ENCODE measurements at places on chromosomes 4 and X.

GRCh38 chr4:113474017-113474416 is 287.5 kb downstream of the CAMK2D start:
- DNase-seq: no peak

- DNase-seq: no peak
Observed at GRCh38 chr4:39729557-39729956, 31.6 kb downstream of the UBE2K start.

DNA sequence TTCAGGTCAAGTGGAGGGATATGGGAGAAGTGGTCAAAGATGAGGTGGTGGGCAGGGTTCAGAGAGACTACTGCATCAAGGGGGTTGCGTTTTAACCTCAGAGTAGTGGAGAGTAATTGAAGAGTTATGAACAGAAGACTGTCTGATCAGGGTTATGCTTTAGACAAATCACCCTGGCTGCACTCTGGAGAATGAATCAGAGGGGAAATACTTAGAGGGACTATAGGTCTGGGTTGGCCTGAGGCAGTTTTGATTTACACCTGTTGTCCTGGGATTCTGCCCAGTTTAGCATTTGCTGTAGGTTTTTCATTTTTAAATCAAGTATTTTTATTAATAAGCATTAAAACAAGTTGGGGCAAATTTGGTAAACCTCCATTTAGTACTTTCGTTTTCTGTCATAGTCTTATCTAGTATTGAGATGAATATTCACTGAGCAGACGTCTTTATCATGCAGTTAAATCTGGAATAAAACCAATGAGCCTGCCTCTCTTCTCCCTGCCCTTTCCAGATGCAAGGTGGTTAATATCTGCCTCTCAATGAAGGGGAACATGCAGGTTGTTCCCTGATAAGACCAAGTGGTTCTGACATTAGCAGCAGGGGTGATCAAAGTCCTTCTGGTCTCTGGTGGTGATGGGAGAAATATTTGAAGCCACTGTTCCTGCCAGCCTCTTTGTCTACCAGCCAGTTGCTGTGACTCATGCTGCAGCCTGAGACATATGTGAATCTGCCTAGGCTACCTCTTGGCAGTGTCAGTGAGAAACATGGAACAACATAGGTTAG is 116.0 kb upstream of the RPS6KA3 start:
- DNase-seq: peak; percentile 16

DNA sequence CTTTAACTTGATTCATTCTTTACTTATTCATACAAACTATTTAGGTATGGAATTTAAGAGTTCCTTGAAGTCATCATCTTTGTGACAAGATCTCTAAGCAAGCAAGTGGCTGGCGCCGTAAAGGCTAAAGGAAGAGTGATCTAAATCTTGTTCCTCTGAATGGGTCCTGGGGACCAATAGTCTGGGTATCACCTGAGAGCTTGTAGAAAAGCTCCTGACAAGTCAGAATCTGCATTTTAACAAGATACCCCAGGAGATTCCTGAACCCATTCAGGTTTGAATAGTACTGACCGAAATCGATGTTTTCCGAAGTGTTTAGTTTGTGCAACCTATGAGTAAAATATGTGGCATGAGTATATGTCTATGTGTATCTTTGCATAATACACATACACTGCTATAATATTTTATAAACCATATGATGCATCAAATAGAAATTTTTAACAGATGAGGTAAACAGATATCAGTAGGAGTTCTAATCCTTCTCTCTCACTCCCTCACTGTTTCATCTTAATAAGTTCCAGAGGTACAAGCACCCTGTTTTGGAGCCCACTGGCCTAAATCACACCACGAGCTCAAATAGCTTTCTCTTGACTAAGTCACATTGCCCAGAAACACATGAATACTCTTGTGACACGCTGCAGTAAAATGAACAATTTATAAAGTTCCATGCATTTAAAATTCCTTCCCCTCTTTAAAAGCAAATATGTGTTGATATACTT is 170.0 kb downstream of the RELL1 start:
- no peak for DNase-seq

DNA sequence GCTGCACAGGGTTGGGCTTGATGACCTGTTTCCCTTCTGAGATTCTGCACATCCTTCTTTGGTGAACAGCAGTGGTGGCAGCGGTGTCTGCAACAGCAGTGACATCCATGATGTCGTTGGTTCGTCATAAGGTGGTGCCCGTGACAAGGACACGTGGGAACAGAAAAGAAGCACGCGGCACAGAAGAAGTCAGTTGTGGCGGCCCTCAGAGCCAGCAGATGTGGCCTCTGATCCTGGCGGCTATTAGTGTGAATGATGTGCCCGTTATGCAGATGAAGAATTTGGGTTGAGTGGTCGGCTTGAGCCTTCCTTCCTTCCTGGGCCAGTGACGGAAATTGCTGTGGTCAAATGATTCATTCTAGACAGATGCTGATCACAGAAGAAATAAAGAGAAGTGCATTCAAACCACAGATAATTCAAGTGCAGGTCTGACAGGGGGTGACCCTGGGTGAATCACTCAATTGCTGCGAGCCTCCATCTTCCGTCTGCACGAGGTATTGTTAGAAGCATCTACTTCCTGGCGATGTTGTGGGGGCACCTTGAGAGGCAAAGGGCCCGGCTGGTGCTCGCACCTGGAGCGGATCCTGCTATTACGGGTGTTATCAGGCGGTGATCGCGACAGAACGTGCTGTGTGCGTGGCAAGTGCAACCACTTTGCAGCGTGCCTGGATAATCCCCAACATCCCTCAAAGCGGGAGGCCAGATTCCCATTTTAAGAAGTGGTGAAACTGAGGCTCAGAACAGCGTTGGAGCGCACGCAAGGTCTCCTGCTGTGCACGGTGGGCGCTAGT is 215.2 kb upstream of the PSAPL1 start:
- DNase-seq: no peak

- DNase-seq: no peak
Observed at GRCh38 chr4:186598686-186599085, 43.3 kb upstream of the MTNR1A start.

- DNase-seq: no peak
Observed at GRCh38 chr4:185257086-185257485, 47.7 kb downstream of the SNX25 start.

- no peak for DNase-seq
Observed at GRCh38 chr4:96983830-96984229, 1143.9 kb downstream of the PDHA2 start.

DNA sequence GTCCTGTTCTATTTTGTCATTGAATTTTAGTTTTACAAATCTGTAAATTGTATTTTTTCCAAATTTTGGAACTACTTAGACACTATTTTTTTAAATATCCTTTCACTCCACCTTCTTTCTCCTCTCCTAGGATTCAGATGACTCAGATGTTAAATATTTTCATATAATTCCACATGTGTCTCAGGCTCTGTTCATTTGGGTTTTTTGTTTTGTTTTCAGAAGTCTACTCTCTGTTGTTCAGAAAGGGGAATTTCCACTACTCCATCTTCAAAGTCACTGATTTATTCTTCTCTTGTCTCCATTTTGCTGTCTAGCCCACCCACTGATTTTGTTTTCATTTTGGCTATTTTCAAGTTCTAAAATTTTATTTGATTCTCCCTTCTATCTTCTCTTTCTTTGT is 264.0 kb upstream of the SLIT2 start:
- no peak for DNase-seq

DNA sequence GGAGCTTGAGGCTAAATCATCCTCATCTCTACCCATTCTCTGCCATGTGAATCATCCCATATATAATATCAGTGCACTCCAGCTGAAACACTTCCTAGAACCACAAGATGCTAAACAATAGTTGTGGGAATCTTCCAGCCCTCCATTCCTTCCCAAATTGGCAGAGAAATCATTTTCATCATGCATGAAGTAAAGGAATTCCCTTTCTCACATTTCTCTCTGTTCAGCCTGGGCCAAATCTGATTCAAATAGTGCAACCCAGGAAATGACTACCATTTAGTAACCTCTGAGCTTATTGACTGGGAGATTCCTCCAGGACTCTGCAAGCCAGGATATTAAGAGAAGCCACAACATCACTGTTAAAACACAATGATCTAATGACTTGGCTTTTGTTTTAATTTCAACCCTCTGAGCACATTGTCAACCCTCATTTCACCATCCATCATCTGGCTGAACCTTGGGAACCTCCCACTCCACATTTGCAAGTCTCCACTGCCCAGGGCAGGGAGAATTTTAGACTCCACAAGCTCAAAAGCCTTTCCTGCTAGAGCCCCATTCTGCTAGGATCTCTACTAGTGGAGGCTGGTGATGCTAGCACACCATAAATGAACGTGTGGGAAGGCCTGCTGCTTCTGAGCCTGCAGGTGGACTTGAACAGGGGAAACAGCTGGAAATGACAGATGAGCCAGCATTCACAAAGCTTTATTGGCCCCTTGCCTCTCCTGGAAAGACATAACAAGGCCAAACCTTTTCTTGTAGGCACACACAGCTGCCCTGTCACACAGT is 133.9 kb downstream of the TET2 start:
- peak; percentile 29 for DNase-seq

All from ELF-1 (cell line).